ENCODE measurements at places on chromosomes 11 and 22. TPM values are rescaled to one million over a fixed set of nuclear protein-coding genes. Genes with fewer than 3 reads are reported as not detected.
A peak's percentile ranks its signal among the peaks of the same experiment; 100 is the strongest.

- peak; percentile 23 for DNase-seq
These were observed 6.2 kb downstream of the ZP1 start for GRCh38 chr11:60873533-60873932.

- DNase-seq, result no peak
These were observed 3.0 kb downstream of the RDX start for GRCh38 chr11:110293389-110293788.

DNA sequence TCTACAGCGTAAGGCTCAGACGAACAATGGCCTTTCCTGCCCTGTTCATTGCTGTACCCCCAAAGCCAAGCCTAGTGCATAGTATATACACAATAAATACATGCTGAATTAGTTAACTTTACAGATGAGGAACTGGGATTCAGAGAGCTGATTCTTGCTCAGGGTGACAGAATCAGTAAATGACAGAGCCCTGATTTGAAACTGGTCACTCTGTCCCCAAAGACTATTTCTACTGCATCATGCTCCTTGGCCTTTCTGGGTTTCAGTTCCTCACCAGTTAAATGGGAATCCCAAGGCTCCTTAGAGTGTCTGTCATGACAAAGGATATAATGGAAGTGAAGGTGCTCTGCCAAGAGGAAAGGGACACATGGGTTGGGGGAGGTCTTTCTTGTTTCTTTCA lies 50.5 kb upstream of the TSKU start:
- no peak for DNase-seq

- no peak for DNase-seq
These were observed 217.8 kb upstream of the ZBED5 start for GRCh38 chr11:11075515-11076171.

GRCh38 chr11:34030382-34030781 lies 21.1 kb upstream of the CAPRIN1 start:
- no peak for DNase-seq

DNA sequence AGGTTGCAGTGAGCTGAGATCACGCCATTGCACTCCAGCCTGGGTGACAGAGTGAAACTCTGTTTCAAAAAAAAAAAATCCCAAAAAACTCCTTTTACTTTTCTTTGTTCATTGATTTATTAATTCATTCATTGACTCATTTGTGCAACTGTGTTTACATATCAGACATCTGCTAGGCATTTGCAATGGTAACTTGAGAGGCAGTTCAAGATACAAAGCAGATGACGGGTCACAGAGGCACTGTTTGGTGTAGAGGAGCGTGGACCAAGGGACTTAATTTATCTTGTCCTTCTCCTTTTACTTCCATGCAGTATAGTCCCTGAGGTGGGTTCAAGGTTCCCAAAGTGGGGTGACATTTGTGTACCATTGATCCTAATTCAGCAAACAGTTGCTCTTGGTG lies 71.4 kb downstream of the KIAA1671 start:
- no peak for DNase-seq

GRCh38 chr11:35142481-35143075 lies 3.6 kb downstream of the CD44 start:
- no peak for DNase-seq

DNA sequence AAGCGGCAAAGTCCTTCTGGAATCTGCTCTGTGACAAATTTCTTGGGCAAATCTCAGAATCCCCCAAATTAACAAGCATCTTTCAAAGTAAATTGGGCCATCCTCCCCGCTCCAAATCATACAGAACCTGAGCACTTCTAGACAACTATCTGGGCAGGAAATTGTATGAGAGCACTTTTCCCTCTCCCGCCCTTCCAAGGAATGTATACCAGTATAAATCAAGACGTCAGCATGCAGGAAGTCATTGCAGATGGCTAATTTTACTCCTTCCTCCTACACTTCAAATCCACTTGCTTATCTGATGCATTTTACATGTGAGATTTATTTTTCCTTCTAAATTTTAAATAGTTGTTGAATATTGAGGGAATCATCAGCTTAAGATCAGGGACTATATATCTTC lies 52.1 kb downstream of the NTM start:
- no peak for DNase-seq

- DNase-seq, result no peak
These were observed 2.2 kb downstream of the PAX6 start for GRCh38 chr11:31808721-31809540.

GRCh38 chr11:79196950-79197349 lies 243.9 kb downstream of the TENM4 start:
- no peak for DNase-seq

- DNase-seq, result no peak
These were observed 50.8 kb upstream of the INCENP start for GRCh38 chr11:62073061-62073460.

ANO9 gene
- total RNA-seq, result 21.8 TPM

CSNK2A3 gene
- total RNA-seq, result 3.8 TPM

PARVG gene
- total RNA-seq, result 20.9 TPM

POU2AF1 gene
- total RNA-seq, result 18.5 TPM

WBP2NL gene
- 2.5 TPM for total RNA-seq

TBCEL gene
- 41.8 TPM for total RNA-seq

C22orf31 gene
- not detected for total RNA-seq

KAT5 gene
- total RNA-seq, result 74.7 TPM

TSGA10IP gene
- total RNA-seq, result not detected

PAX6 gene
- total RNA-seq, result not detected

Measured in kidney (tissue), 22 donors.